Stimulated activated CD4-positive, alpha-beta T cell treated with anti-CD3 and anti-CD28 coated beads, Interleukin-1b, Interleukin-23, amount 100 ng/mL, for 4 hours (primary cell): ENCODE measurements at places on chromosomes 7 and 10.

DNA sequence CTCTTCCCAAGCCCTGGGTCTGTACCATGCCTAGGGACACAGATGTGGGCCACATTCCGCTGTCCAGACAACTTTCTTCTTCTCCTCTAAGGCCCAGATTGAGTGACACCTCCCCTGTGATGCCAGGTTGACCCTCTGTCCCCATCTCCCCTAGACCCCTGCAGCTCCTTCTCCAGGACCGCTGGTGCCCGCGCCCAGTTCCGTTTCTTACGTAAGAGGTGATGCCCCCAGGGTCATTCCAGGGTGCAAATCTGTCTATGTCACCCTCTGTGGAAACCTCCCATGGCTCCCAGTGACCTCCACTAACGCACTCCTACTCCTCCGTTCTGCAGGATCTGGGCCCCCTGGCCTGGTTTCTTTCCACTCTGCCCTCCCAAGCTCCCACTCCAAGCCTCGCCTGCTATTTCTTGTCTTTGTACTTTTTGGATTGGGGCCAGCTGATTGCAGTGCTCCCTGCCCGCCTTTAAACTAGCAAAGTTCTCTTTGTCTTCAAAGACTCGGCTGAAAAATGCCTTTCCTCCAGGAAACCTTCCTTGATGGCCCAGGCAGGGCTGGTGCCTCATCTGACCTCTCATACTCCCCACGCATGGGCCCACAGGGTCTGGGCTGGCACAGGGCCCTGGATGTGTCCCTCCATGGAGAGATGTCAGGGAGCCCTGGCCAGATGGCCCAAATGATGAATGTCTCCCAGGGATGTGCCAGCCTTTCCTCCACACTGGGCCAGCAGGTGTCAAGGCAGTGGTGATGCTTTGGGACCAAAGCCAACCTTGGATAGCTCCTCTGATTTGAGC is 21.3 kb upstream of the ELN start:
- no peak for DNase-seq

DNA sequence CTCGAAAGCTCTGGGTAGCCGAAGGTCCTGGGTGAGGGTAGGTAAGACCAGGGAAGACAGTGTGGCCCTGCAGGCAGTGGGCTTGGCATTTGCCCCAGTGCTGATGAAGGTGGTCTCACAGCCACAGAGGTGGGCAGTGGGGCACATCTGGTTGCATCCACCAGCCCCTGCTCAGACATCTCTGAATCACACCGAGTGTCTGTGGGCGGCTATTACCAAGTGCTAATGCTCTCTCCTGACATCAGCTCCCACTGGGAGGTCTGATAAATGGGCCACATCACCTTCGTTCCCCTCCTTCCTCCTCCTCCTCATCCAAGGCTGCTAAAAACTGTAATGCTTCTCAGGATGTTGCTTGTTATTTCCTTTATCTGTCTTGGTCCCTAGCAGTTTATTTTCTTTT is 330.9 kb upstream of the COBL start:
- DNase-seq: no peak

- no peak for DNase-seq
These were observed 9.4 kb upstream of the ZWINT start for GRCh38 chr10:56370217-56371113.

GRCh38 chr10:99966306-99966705 is 43.4 kb downstream of the DNMBP start:
- DNase-seq: no peak

- DNase-seq: no peak
These were observed 1.6 kb downstream of the ZNF746 start for GRCh38 chr7:149495785-149496641.
